ENCODE measurements at places on chromosomes 16 and 17.

DNA sequence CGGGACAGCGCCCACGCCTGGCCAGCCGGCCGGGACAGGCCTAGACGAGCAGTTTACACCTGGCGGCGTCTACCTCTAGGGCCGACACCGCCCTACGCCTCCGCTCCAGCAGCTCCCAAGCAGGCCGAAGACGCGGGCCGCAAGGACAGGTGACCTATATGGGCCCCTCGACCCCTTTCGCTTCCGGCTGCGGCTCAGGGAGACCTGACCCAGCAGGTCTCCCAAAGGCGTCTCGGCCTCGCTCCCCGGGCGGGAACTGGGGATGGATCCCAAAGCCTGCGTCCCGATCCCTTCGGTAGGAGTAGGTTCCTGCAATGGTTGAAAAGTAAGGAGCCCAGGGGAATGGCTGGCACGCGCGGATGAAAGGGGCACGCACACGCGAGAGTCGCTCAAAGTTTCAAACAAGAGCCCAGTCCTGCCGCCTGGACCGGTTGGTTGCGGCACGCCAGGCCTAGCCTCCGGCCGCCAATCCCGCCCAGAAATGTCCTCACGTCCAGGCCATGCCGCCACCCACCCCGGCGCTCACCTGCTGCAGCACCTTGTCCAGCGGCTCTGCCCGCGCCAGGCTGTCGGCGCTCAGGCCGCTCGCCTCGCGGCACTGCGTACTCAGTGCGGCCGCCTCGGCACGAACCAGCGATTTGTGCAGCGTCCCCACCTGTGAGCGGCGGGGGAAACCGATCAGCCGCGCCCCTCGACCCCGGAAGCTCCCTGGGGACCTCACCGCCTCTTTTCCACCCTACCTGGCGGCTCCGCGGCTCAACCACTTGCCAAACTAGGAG is 630 bp downstream of the ESRP2 start:
- no peak for DNase-seq

GRCh38 chr17:79042421-79043190 is 18.6 kb downstream of the C1QTNF1 start:
- peak; percentile 12 for DNase-seq

DNA sequence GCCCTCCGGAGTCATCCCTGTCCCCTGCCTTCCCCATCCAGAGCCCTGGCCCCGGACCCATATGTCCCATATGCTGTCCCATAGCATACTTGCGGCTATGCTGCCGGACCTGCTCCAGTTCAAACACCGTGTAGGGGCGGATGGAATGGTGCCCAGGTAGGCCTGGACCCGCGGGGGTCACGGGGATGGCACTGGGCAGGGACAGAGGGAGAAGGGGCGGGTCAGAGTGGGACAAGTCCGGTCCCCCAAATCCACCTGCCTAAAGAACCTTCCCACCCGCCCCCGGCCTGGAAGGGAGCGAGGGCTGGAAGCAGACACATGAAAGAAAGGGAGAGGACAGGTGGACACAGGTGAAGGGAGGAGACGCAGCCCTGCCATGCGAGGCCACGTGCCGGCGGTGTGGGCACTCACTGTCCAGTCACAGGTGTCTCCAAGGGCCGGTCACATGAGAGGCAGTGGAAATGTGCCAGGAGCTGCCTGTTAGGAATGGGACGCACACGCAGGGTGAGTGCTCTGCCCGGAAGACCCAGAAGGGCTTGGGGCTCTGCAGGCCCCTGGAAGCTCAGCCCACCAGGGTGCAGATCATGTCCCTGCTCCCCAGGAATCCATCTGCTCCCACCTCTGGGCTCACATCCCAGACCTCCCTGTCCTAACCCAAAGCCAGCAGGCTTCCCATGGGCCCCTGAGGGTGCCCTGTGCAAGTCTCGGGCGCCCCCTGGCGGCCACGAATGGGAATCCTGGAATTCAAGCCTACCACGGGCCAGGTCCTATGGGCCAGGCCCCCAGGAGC is 14.0 kb downstream of the UBALD2 start:
- peak; percentile 74 for DNase-seq

GRCh38 chr16:67858500-67858899 is 11.0 kb upstream of the CENPT start:
- DNase-seq, result no peak

DNA sequence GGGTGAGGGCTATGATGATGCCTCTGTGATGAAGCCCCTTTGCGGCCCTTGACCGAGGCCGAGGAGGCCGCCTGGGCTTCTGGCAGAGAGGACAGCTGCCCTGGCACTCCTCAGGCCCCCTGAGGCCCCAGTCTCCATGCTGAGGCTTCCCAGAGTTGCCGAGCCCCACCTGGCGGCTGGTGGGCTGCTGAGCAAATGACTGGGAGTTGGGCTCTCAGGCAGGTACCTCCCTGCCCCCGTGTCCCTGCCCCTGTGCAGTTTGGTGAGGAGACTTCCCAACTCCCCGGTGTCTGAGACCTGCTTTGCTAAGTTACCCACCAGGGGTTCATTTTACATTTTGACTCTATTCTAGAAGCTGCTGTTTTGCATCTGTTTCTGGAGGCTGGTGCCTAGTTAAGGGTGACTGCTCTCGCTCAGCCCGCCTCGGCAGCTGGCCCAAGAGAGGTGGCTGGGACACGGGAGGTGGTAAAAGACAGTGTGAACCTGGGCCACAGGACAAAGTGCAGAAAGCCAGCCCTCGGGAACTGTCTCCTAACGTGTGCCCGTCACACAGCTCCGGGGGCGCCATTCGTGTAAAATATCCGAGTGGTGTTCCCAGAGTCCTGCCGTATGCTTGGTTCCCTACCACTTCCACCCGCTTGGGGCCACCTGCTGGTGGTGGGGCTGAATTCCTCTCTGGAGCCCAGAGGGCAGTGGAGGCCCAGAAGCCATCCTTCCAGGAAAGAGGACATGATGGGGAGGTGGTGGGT is 134.5 kb downstream of the RAB11FIP4 start:
- DNase-seq, result no peak

DNA sequence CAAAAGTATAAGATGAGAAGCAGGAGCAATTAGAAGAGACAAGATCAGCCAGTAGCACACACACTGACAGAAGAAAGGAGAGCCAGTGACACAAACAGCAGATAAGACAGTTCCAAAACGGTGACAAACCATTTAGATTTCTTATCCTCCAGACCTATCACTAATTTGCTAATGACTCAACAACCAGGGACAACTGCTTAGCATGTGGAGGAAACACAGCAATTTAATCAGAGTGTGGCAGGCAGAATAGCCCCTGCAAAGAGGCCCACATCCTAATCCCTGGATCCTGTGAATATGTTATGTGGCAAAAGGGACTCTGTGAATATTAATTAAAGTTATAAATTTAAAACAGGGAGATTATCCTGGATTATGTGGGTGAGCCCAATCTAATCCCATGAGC is 81.1 kb downstream of the CACNG1 start:
- no peak for DNase-seq

GRCh38 chr17:66234611-66235010 is 5.4 kb upstream of the APOH start:
- DNase-seq, result no peak

- no peak for DNase-seq
Measured at GRCh38 chr17:45290269-45290765, 26.5 kb downstream of the MAP3K14 start.

DNA sequence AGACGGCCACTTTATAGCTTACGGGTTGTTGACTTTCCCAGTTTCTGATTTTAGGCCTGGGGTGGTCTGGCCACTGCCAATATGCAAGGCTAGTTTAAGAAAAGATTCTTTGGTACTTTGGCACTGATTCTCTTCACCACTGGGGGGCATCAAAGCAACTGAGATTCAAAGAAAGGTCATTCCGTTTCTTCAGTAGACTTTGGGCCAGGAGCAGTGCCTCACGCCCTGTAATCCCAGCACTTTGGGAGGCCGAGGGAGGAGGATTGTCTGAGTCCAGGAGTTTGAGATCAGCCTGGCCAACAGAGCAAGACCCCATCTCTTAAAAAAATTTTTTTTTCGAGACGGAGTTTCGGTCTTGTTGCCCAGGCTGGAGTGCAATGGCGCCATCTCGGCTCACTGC is 53.0 kb downstream of the RPA1 start:
- DNase-seq, result peak; percentile 20

GRCh38 chr16:29720703-29721102 is 25.1 kb downstream of the C16orf54 start:
- DNase-seq, result no peak

DNA sequence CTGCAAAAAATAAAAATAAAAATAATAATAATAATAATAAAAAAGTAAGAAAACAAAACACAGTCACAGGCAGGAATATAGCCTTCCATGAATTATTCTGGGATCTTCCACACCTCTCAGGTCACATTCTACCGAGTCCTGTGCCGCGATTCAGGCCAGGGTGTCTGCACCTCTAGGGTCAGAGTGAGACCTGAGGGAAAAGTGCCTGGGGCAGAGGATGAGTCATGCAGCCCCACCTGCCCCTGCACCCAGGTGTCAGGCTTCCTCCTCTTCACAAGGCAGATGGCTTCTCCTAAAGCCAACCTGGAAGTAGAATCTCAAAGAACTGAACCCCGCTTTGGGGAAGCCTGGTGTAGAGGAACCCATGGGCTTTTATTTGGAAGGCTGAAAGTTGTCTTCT is 283.7 kb downstream of the CPPED1 start:
- DNase-seq, result no peak

GRCh38 chr16:154217-155030 is 2.0 kb downstream of the HBZ start:
- DNase-seq, result peak; percentile 31

DNA sequence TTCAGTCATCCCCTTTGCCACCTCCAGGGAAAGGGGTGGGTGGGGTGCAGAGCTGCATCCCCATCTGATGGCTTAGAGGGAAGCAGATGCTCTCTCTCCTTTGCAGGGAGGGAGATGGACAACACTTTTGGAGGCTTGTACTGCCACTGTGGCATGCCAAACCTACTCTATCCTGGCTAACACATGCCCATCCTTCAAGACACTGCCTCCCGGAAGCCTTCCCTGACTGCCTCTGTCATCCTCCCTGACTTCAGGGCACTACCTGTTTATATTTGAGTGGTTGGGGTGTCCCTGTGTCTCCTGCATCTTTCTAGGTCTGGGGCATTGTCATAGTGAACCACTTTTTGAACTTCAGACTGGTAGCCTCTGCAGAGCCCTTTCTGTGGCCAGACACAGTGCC is 202.3 kb downstream of the ZNF423 start:
- DNase-seq, result no peak

DNA sequence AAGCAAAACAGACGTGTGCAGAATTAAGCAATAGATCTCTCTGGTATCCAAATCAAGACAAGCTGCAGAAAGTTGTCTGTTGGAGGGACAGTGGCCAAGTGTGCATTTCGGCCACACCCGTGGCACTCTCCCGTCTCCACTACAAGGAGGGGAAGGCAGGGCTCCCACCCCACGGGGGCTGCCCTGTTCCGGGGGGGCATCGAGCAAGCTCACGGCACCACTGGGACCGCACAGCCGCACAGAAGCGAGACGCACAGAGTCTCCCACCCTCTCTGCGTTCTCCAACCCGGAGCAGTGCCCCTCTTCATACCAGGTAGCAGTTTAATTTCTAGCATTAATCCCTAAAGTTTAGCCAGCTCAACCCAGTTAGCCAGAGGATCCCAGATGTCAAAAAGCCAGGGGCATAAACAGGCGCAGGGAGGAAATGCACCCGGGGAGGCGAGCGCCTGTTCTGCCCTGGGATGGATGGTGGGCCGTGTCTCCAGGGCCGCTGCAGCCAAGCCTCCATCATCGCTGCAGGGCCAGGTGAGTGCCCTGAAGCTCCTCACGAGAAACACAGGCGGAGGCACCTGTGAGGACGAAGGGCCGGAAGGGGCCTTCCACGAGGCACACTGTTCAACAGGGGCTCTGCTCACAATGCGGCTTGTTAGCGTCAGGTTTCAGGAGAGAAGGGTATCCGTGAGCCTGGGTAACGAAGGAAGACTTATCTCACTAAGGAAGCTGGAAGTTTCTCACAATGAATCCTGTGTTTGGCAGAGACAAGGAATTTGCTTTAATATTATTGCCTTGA is 42.1 kb upstream of the METRNL start:
- no peak for DNase-seq

- DNase-seq, result no peak
Measured at GRCh38 chr16:73565263-73565662, 517.3 kb upstream of the ZFHX3 start.

DNA sequence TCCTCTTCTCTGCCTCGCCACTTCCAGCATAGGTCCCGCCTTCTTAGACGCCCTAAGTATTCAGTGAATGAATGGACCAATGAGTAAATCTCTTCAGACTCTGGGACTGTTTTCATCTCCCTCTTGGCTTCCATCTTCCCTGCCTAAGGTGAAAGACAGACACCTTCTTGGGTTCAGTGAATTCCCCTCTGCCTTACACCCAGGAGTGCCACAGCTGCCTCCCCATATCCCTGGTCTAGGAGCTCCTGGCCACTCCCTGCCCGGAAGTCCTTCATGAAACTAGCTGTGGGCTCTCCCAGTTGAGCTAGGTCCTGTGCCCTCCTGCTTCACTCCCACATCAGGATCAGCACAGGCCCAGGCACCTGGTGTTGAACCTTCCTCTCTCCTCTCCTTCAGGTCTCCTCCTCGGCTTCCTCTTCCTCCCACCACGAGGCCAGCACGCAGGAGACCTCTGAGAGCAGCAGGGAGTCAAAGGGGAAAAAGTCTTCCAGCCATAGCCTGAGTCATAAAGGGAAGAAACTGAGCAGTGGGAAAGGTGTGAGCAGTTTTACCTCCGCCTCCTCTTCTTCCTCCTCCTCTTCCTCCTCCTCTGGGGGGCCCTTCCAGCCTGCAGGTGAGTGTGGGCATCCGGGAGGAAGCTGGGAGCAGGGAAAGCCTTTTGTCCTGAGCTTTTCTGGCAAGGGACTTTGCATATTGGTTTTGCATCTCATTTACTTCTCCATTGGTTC is 10.3 kb downstream of the MLLT6 start:
- DNase-seq, result no peak

Data from astrocyte of the spinal cord (primary cell).